Stimulated activated CD8-positive, alpha-beta memory T cell treated with anti-CD3 and anti-CD28 coated beads, Interleukin-2, amount 100 ng/mL, for 1 hour (primary cell): ENCODE measurements at places on chromosomes 16 and 17.

DNA sequence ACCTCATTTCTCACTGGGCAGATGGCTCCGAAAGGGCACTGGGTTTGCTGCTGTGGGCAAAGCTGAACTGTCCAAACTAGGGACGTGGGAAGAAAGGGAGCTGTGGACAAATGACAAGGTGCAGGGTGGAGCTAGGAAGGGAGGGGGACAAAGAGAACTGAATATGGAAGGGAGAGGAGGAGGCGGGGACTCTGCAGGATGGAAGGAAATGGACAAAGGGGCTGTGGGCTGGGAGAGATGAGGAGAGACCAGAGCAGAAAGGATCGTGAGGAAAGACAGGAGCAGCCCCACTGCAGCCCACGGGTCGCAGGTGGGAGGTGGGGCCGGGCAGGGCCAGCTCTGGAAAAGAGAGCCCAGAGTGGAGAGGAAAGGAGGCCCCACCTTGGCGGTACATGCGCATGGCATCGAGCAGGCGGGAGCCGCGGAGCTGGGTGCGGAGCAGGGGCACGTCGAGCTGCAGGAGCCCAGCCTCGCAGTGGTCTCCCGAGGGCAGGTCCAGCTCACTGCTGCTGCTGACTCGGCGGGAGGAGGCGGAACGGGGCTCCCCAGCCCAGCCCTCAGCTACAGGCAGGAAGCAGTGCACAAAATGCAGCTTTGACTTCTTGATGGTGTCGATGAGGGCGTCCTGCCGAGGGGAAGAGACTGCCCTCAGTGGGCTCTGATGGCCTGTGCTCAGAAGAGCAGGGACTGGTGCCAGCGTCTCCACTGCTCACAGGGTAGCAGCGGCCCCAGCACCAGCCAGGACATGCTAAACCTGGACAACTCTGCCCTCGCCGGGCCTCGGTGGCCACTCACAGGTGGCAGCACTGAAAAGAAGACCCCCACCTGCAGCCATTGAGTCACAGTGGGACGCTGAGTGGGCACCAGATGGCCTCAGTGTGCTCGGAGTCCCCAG lies 66.8 kb downstream of the PIPOX start:
- no peak for DNase-seq

DNA sequence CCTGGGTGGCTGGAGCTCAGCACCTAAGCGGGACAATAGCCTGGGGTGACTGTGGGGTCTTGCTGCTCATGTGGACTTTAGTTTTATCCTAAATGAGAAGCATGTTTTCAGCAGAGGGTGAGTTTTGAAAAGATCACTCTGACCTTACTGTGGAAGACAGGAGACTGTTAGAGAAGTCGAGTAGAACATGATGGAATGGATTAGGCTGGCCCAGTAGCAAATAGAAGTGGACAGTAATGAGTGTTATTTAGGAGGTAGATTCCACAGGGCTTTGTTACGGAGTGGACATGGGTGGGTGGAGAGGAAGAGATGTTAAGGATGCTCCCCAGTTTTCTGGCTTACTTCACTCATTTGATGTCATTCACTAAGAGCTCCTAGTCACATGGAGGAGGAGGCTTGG lies 73.3 kb upstream of the TBX2 start:
- no peak for DNase-seq

DNA sequence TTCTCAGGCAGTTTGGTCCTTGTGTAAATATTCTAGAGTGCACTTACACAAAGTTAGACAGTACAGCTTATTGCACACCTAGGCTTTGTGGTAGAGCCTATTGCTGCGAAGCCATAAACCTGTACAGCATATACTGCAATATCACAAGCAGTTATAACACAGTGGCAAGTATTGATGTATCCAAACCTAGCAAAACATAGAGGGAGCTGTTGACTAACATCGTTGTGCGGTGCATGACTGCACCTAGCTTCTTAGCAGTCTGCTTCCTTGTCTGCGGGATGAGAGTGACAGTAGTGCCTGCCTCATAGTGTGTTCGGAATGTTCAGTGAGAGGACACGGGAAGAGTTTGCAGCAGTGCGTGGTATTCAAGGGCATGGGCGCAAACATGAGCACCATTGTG lies 78.9 kb downstream of the MPRIP start:
- no peak for DNase-seq

GRCh38 chr17:31467502-31468256 lies 76.2 kb downstream of the RAB11FIP4 start:
- no peak for DNase-seq

- DNase-seq, result no peak
Observed at GRCh38 chr17:68205808-68206720, 41.8 kb upstream of the AMZ2 start.

DNA sequence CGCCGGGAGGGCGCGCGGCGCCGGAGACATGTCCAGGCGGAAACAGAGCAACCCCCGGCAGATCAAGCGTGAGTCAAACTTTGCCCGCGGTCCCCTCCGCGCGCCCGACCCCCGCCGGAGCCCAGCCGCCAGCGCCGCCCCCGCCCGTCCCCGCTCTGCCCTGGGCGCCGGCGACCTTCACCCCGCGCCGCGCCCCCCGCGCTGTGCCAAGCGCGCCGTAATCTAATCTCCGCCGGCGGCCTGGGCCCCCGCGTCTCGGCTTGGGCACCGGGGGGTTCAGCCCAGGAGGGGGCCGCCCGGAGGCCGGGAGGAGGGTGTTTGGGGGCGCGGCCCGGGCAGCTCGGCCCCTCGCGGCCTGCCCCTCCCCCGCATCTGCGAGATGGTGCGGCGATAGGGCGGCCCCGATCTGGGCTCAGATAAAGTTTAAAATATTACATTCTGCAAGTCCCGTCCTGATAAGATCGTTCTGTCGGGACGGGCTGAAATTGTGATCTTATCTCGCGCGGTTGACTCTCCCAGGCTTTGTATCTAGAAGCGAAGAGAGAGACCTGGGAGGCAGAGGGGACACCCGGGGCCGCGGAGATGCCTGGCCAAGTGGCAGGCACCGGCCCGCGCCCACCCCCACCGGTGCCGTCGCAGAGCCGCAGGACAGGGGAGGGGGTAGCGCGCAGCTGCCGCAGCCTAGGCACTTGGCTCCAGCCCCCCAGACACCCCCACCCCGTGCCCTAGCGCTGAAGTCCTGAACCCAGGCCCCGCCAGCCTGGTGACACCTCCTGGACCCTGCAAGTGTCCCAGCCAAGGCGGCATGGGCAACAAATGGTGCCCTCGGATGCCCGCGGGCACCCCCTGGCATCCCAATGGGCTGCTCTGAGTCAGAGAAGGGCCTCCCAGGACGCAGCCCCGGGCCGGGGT lies 787 bp downstream of the ZFPM1 start:
- no peak for DNase-seq

DNA sequence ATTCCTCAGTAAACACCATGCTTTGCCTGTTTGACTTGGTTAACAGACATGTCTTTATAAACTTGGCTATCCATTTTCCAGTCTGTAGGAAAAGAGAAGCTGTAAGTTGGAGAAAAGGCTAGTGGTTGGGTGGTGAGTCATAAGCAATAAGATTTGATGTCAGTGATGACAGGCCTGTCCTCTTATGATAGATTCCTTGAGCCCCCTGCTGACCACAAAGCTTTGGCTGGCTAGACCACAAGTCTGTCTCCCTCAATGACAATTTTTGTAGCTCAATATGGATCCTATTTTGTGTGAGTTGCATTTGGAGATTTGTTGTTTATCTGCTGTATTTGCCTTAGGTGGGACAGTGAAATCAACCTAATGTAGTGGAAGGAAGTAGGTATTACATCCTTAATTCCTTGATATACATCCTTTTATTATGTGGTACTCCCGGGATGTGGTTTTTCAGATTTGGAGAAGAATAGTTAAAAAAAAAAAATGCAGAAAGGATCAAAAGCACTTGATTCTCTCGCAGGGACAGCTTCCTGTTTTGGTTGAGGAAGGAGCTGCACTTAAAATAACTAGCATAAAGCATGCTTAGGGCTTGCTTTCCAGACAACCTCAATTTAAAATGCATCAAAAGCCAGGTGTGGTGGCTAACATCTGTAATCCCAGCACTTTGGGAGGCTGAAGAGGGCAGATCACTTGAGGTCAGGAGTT lies 67.4 kb downstream of the SIAH1 start:
- no peak for DNase-seq

DNA sequence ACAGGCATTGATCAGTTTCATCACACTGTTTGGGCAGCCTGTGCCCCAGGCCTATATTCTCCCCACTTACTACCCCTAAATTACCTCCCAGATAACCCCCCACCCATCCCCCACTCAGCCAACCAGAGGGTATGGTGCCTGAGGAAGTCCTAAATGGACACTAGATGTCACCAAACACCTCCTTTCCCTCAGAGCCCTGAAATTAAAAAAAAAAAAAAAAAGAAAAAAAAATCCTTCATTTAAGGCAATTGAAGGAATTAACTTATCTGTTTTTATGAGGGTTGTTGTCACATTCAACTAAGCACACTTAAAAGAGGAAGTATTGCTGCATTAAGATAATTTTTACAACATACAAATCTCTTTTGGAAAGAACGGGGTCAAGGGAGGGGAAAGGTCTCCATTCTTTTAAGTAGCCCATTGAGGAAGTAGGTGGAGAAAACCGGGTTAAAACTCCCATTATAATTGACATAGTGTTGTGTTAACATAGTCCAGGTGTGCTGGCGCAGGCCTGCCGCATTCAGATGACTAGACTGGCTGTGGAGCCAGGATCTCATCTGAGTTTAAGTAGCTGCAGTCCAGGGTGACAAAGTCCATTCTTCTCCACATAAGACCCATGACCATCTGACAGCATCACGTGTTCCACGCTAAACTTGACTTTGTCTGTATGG lies 46.3 kb downstream of the SNX11 start:
- DNase-seq, result no peak

GRCh38 chr16:54034684-54035083 lies 251.9 kb downstream of the IRX3 start:
- DNase-seq, result no peak

- DNase-seq, result no peak
Observed at GRCh38 chr17:18953231-18953728, 1.3 kb downstream of the SLC5A10 start.

- DNase-seq, result no peak
Observed at GRCh38 chr17:61834610-61835009, 28.7 kb downstream of the BRIP1 start.

GRCh38 chr17:10518271-10519037 lies at the start of gene MYH1:
TSS of gene MYH1 (minus strand) at chr17:10518542. CDS start at chr17:10516642, 1,900 bp downstream.
- no peak for DNase-seq
